Right lobe of liver (tissue), 6 donors: ENCODE measurements at places on chromosomes 1 and 21. TPM values are rescaled to one million over a fixed set of nuclear protein-coding genes. Genes with fewer than 3 reads are reported as not detected.

GRCh38 chr1:59266180-59266926 is 30.5 kb upstream of the FGGY start:
- DNase-seq = no peak

GRCh38 chr1:7341145-7341905 is 429.8 kb upstream of the VAMP3 start:
- DNase-seq = no peak

GRCh38 chr1:59310549-59311250 is 13.8 kb downstream of the FGGY start:
- no peak for DNase-seq

GRCh38 chr1:200684015-200684414 is 14.3 kb upstream of the DDX59 start:
- no peak for DNase-seq

Gene SMCP
- not detected for total RNA-seq

- no peak for DNase-seq
Observed at GRCh38 chr21:14121719-14122118, 89.0 kb downstream of the LIPI start.

- no peak for DNase-seq
Observed at GRCh38 chr1:200921571-200922110, 26.9 kb downstream of the INAVA start.

DNA sequence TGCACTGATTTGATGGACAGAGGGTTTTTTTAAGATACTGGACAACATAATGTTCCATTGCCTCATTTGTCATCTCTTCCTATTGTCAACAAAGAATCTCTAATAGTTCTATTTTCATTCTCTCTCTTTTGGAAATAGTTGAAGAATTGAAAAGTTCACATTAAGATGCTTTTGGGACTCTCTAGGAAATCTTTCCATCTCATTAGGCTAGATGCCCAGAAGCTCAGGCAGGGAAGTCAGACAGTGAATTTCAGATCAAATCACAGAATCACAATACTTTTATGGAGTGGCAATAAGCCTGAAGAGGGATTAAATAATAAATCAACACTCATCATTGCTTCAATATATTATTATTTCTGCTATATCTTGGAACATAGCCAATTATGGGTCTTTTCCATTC is 29.2 kb downstream of the NEGR1 start:
- no peak for DNase-seq

- no peak for DNase-seq
Observed at GRCh38 chr1:41647221-41648135, 163.0 kb upstream of the EDN2 start.

DNA sequence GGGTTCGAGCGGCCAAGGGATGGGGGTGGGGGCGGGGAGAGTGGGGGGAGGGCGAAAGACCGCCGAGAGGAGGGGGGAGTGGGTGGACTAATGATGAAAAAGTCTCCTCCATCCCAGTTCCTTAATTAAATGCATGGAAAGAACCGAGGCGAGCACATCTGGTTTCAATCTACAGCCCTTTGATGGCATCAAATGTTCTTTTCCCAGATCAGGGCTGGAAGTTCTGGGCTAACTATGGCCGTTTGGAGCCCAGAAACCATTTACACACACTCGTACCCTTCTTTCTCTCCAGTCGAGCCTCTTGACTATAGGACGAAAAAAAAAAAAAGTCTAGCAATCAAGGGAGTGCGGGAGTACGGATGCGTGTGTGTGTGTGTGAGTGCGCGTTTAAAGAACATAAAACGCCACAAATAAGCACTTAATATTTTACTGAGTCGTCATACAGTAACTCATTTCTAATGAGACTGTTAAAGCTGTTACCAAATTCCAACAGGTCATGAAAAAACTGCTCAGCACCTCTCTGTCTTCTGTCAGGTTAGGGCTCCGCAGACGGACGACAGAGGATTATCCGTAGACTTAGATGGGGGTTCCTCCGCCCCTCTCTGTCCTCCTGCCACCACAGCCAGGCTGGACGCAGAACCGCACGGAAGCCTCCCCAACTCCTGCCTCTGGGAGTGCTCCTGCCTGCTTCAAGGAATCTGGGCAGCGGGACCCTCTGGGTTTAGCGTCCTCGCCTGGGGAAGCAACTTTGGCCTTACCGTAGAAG is 2.1 kb upstream of the PRRX1 start:
- no peak for DNase-seq

Gene TENT5C
- 2.3 TPM for total RNA-seq

DNA sequence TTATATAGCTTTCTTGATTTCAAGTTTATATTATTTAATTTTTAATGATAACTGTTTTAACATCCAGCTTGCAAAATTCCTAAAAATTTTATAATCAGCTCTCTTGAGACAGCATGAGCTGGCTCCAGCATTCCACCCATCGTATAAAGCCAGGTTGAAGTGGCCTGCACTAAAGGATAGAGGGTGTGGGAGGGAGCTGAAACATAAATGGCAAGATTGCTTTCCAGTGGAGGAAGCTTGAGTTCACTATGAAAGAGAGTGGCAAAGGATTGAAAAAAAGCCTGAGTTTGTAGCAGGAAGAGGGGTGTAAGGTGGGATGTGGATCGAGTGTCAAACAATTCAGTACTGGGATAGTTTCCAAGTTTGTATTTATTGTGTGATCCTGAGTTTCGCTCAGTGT is 48.5 kb upstream of the ZNF644 start:
- DNase-seq = no peak

- DNase-seq = no peak
Observed at GRCh38 chr1:234702342-234703000, 92.5 kb upstream of the IRF2BP2 start.

- DNase-seq = peak; percentile 38
Observed at GRCh38 chr21:42833859-42834725, 45.2 kb downstream of the WDR4 start.

DNA sequence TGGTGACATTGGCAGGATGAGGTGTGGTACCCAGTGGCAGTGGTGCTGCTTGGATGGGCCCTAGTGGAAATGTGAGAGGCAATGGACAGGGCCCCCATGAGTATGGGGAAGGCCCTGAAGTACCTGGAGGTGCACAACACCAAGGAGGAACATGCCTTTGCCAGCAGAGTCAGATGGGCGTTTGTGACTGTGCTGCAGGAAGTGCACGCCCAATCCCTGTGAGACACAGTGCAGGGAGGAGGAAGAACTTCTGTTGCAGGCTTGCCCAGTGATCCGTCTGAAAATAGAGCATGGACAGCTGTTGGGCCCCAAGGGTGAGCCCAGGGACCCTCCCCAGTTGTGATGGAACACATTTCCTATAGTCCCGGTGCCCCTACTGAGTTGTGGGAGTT is 42.7 kb downstream of the GJA5 start:
- no peak for DNase-seq

GRCh38 chr21:41006636-41007035 is 159.7 kb upstream of the DSCAM start:
- no peak for DNase-seq

- DNase-seq = no peak
Observed at GRCh38 chr1:244836584-244836983, 1.1 kb downstream of the COX20 start.

Gene ITLN1
- total RNA-seq = 5.1 TPM

- DNase-seq = no peak
Observed at GRCh38 chr1:212218911-212219310, 66.3 kb upstream of the PPP2R5A start.

Gene GPR25
- total RNA-seq = not detected

- DNase-seq = no peak
Observed at GRCh38 chr1:51464828-51465227, 54.2 kb downstream of the EPS15 start.

DNA sequence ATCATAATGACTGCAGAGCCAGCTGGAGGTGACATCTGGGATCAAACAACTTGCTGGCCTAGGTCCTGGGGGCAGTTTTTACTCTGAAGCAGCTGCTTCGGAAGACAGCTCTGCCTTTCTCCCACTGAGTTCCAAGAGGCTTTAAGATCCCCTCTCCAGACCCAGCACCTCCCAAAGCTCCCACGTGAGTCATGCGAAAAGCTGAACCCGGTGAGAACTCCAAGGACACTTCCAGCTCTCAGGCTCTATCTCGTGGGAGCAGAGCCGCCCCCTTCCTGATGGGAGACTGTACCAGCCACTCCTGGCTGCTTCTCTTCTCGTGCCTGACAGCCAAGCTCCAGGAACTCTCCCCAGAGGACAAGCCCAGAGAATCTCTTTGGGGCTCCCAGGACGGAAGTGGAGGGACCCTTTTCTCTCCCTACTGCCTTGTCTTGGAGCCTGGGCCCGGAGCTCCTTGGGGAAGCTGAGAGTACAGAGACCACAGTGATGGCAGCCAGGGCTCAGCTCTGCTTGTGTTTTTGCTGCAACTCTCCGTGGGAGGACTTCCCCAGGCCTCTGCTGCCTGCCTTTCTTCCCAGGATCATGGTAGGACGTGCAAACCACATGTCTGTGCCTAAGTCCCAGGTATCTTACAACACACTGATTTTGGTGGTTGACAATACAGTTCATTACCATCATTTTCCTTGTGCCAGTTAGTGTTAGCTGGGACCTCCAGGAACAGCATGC is 40.6 kb downstream of the STUM start:
- peak; percentile 31 for DNase-seq

- no peak for DNase-seq
Observed at GRCh38 chr1:41272601-41273000, 30.5 kb upstream of the SCMH1 start.

- no peak for DNase-seq
Observed at GRCh38 chr1:86912281-86912900, 1.5 kb downstream of the SELENOF start.

DNA sequence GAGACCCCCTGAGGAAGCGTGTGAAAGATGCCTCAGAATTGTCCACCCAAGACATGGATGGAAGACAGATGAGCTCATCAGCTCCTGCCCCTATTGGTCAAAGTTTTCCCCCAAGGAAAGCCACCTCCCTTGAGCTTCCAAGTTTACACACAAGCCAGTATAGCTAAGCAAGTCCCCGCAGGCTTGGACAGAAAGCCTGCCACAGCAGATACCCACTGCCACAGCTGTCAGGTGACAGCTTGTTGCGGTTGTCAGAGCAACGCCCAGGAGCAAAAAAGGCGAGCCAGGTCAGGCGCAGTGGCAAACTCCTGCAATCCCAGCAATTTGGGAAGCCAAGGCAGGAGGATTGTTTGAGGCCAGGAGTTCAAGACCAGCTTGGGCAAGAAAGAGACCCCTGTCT is 60.9 kb upstream of the IFNAR2 start:
- DNase-seq = no peak

Gene SPRR2F
- total RNA-seq = not detected

GRCh38 chr1:227065311-227065710 is 125.2 kb downstream of the COQ8A start:
- no peak for DNase-seq

DNA sequence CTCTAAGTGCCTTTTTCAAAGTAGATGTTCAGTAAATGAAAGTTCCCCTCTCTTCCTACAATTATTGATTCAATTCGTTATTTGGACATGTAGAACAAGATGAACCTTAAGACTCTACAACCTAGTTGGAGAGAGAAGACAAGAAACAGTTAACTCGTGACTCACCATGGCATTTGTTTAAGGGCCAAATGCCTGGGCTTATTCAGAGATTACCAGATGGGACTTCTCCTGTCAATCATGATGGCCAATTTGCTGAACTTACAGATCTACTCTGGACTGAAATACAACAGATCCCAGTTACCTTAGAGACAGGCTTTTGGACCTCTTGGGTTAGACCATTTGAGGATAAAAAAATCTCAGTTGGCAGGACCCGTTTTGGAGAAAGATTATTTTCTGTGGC is 93.5 kb downstream of the C1orf94 start:
- DNase-seq = no peak

Gene HFM1
- total RNA-seq = 0.07 TPM

Gene NHLH1
- total RNA-seq = not detected
